Stomach (tissue), 19 donors: ENCODE measurements at places on chromosomes 3 and 15. TPM values are rescaled to one million over a fixed set of nuclear protein-coding genes. Genes with fewer than 3 reads are reported as not detected.

SLC35G2 gene
- 0.45 TPM for total RNA-seq

DAZL gene
- total RNA-seq = not detected

WNT5A gene
- 13.0 TPM for total RNA-seq

DNA sequence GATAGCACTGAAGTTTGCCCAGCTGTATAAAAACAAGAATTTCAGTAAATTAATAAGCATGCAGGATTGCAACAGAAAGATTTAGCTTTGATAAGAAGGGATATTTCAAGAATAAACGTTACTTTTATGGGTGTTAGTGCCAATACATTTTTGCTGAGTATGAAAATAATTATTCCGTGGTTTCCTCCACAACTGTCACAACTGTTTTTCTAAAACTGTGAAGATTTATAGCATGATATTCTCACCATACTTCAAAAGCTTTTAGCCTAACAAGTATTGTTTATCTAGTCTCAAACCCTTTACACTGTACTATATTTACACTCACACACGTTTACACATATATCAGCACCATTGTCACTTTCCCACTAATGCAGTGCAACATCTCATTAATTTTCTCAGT, 200.5 kb downstream of the TPRG1 start:
- no peak for DNase-seq
- H3K4me3 ChIP-seq = no peak overlapping the region
- no peaks in the 10 kb centered on the region for H3K27me3 ChIP-seq
- H3K4me1 ChIP-seq = no peaks in the 10 kb centered on the region

DNA sequence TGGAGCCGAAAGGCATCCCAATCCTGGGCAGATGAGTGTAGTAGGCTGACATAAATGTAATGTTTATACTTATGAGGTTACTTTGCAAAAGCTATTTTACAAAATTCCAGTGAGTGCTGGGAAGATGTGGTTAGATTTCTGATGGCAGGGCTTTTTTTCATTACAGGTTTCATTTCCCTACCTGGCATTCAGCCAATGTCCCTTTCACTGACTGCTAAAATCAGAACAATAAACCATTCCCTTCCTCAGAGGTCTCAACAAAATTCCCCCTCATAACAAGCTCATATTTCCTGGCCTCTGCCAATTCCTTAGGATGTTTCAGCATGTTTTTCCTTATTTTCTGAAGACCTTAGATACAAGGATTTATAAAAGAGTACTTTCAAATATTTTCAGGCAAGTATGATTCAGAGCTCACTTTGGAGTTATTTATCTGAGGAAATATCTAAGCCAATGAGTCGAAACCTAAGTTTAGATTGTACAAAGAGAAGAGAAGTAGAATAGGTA, 40.9 kb upstream of the CCDC80 start:
- DNase-seq = peak; percentile 30
- peaks cover 3% of the 10 kb centered on the region for H3K4me1 ChIP-seq
- no peak overlapping the region for H3K27ac ChIP-seq
- H3K4me3 ChIP-seq = no peak overlapping the region
- H3K36me3 ChIP-seq = no peaks in the 10 kb centered on the region
- no peaks in the 10 kb centered on the region for H3K27me3 ChIP-seq

- H3K4me1 ChIP-seq = peaks cover 35% of the 10 kb centered on the region
- no peak overlapping the region for H3K4me3 ChIP-seq
- H3K27me3 ChIP-seq = no peaks in the 10 kb centered on the region
- no peak for DNase-seq
- no peaks in the 10 kb centered on the region for H3K36me3 ChIP-seq
Observed at GRCh38 chr3:188309437-188310269, 155.7 kb downstream of the LPP start.

- no peaks in the 10 kb centered on the region for H3K27me3 ChIP-seq
- DNase-seq = no peak
- H3K36me3 ChIP-seq = no peaks in the 10 kb centered on the region
- no peak overlapping the region for H3K4me3 ChIP-seq
- no peaks in the 10 kb centered on the region for H3K4me1 ChIP-seq
Observed at GRCh38 chr3:141839389-141839788, 37.1 kb upstream of the ATP1B3 start.

DNA sequence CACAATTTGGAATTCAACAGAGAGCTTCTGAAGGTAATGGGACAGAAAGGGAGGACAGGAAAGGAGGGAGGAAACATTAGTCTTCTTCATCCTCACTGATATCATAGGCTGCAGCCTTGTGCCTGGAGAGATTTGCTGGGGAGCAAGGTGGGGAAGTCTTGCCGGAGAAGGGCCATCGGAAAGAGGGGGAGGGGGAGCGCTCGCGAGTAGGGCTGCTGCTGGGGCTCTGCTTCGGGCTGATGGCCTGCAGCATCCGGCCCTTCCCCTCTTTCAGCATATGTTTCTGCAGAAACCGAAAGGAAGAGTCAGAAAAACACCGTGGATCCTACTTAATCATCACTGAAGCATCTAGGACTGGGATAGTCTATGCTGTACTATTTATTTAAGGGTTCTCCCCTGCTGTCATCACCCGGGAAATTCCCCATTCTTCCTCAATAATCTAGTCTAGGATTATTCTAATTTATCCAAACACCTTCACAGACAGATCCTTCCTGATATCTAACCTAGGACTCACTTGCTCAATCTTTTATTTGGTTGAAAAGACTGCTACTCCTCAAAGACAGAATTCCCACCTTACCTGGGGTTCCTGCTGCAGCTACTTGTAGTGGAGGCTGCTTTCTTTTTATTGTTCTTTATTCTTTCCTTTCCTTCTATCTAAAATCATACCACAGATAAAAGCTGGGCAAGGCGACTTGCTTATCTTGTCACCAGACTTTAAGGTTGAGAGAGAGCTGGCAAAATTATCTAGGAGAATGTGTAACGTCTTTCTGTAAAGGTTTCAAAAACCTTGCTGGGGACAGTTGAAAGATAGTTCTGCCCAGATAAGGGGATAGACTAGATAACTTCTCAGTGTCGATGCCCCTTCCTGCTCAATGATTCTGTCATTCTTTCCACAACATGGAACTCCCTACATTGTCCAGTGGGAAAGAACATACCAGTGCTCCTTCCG, 22.6 kb downstream of the SLC51A start:
- no peak for DNase-seq
- no peak overlapping the region for H3K4me3 ChIP-seq
- H3K27me3 ChIP-seq = no peaks in the 10 kb centered on the region
- H3K4me1 ChIP-seq = no peaks in the 10 kb centered on the region
- no peak overlapping the region for H3K27ac ChIP-seq

- H3K4me3 ChIP-seq = no peak overlapping the region
- H3K4me1 ChIP-seq = no peaks in the 10 kb centered on the region
- DNase-seq = peak; percentile 16
Observed at GRCh38 chr3:195046441-195046840, 224.5 kb downstream of the XXYLT1 start.

DNA sequence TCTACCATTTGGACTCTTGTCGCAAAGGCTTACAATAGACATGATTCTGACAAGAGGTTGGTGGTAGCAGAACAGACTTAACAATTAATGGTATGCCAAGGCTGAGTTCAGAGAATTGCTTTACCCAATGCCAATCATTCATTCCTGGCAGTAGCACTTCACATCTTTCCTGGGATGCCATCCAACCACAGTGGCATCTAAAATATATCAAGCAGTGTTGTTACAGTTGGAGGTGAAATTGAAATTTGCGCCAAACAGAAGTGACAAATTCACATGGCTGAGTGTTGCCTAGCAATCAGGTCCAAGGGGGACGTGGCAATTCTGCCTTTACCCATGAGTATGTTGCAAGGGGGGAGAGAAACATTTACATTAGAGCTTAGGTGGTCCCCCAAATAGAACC, 21.0 kb upstream of the DPH6 start:
- no peak for DNase-seq
- H3K4me1 ChIP-seq = peaks cover 7% of the 10 kb centered on the region
- no peak overlapping the region for H3K4me3 ChIP-seq
- H3K36me3 ChIP-seq = no peaks in the 10 kb centered on the region

GRCh38 chr3:113565555-113565954, 33.2 kb downstream of the SIDT1 start:
- no peak overlapping the region for H3K4me3 ChIP-seq
- H3K27me3 ChIP-seq = no peaks in the 10 kb centered on the region

- H3K4me1 ChIP-seq = peaks cover 18% of the 10 kb centered on the region
- DNase-seq = no peak
- no peak overlapping the region for H3K4me3 ChIP-seq
- H3K27me3 ChIP-seq = no peaks in the 10 kb centered on the region
- no peaks in the 10 kb centered on the region for H3K36me3 ChIP-seq
- H3K27ac ChIP-seq = no peak overlapping the region
Observed at GRCh38 chr3:111906656-111907055, 47.6 kb downstream of the PHLDB2 start.

- H3K36me3 ChIP-seq = no peaks in the 10 kb centered on the region
- H3K4me3 ChIP-seq = no peak overlapping the region
- no peaks in the 10 kb centered on the region for H3K4me1 ChIP-seq
- no peak overlapping the region for H3K27ac ChIP-seq
- no peak for DNase-seq
Observed at GRCh38 chr3:191139736-191140135, 59.3 kb upstream of the OSTN start.

- H3K4me3 ChIP-seq = no peak overlapping the region
- H3K27me3 ChIP-seq = no peaks in the 10 kb centered on the region
- H3K36me3 ChIP-seq = no peaks in the 10 kb centered on the region
- no peak for DNase-seq
- no peaks in the 10 kb centered on the region for H3K4me1 ChIP-seq
- H3K27ac ChIP-seq = no peak overlapping the region
Observed at GRCh38 chr15:94494732-94495131, 263.4 kb downstream of the MCTP2 start.

DNA sequence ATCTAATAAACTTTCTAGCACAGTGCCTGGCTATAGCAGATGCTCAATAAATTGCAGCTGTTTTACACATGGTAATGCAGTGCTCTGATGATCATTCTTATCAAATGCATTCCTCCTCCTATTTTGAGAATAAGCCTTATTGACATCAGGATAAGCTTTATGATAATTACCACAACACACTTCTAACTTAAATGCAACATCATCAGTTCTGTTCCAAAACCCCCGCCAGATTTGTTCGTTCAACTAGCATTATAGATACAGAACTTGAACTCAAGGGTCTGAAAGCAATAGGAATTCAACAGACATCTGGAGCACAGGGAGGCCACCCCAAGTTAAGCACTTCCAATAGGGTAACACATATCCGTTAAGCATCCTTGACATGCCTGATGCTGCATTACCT, 684.4 kb upstream of the LMCD1 start:
- no peak overlapping the region for H3K27ac ChIP-seq
- no peak overlapping the region for H3K4me3 ChIP-seq
- no peaks in the 10 kb centered on the region for H3K4me1 ChIP-seq

DNA sequence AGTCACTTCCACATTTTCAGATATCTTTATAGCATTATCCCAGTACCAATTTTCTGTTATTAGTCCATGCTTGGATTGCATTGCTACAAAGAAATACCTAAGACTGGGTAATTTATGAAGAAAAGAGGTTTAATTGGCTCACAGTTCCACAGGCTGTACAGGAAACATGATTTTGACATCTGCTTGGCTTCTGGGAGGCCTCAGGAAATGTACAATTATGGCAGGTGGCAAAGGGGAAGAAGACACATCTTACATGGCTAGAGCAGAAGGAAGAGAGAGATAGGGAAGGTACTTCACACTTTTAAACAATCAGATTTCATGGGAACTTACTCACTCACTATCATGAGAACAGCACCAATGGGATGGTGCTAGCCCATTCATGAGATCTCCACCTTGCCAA, 172.3 kb upstream of the GPR149 start:
- no peaks in the 10 kb centered on the region for H3K36me3 ChIP-seq
- H3K4me3 ChIP-seq = no peak overlapping the region
- no peak overlapping the region for H3K27ac ChIP-seq
- H3K4me1 ChIP-seq = no peaks in the 10 kb centered on the region
- H3K27me3 ChIP-seq = no peaks in the 10 kb centered on the region

GRCh38 chr3:24802614-24803013, 308.0 kb upstream of the THRB start:
- no peaks in the 10 kb centered on the region for H3K4me1 ChIP-seq
- H3K27me3 ChIP-seq = no peaks in the 10 kb centered on the region
- H3K36me3 ChIP-seq = no peaks in the 10 kb centered on the region
- no peak overlapping the region for H3K4me3 ChIP-seq

GRCh38 chr3:174457758-174458157, 401.4 kb upstream of the NAALADL2 start:
- no peaks in the 10 kb centered on the region for H3K4me1 ChIP-seq
- no peaks in the 10 kb centered on the region for H3K36me3 ChIP-seq
- no peak for DNase-seq
- H3K27ac ChIP-seq = no peak overlapping the region
- no peak overlapping the region for H3K4me3 ChIP-seq
